RPMI8226 (cell line): ENCODE measurements at places on chromosomes 13 and 19.
A peak's percentile ranks its signal among the peaks of the same experiment; 100 is the strongest.

- DNase-seq = no peak
Observed at GRCh38 chr13:98886587-98887230, 91.2 kb downstream of the DOCK9 start.

DNA sequence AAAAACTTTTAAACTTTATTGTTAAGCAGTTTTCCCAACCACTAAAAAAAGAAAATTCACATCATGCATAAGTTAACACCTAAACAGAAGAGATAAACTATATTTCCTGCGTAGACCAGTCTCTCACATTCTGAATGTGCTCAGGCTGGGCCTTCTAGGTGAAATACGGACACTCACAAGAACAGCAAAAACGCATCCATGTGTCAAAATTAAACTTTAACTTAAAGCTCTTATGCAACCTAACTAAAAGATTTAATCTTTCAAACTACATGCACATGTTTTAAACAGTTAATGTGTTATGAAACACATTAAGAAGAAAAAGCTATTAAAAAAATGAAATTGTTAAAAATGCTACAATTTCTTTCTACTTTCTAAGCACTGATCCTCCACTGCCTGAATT is 2.6 kb downstream of the SAFB2 start:
- no peak for DNase-seq

GRCh38 chr19:47243364-47243775 is 12.4 kb upstream of the BBC3 start:
- no peak for DNase-seq

- peak; percentile 51 for DNase-seq
Observed at GRCh38 chr19:34145741-34146202, 26.5 kb upstream of the LSM14A start.

GRCh38 chr13:45105895-45106294 is 14.4 kb upstream of the GTF2F2 start:
- DNase-seq = no peak

DNA sequence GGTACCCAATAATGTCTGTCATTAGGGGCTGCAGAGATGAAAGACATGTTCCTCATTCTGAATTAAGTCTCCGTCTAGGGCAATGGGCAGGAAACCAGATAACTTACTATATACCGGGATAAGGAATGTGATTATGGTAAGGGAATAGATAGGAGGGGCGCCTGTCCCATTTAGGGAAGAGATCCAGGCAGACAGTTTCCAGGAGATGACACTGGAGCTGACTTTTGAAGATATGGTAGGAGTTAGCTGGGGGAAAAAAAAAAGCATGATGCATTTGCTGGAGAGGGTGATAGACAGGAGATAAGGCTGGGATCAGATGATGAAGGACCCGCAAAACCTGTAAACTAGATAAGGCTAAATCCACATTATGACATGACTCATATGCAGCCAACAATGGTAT is 340.7 kb downstream of the DCT start:
- no peak for DNase-seq

DNA sequence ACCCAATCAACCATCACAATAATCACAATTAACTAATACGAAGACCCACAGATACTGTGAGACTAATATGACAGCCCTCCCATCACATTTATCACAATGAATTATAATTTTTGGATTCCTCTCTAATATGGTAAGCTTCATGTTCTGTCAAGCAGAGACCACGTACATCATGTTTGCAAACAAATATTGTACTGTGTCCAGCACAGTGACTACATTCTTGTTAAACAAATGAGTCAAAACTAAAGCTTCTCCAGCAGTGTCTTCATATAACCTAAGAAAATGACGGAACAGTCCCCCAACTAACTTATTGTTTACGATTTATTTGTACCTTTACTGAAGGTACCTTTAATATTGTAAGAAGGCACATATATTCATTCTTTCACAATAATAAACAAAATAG is 292.6 kb downstream of the ENOX1 start:
- DNase-seq = no peak

- peak; percentile 23 for DNase-seq
Observed at GRCh38 chr13:111474136-111475002, 153.9 kb downstream of the TEX29 start.

DNA sequence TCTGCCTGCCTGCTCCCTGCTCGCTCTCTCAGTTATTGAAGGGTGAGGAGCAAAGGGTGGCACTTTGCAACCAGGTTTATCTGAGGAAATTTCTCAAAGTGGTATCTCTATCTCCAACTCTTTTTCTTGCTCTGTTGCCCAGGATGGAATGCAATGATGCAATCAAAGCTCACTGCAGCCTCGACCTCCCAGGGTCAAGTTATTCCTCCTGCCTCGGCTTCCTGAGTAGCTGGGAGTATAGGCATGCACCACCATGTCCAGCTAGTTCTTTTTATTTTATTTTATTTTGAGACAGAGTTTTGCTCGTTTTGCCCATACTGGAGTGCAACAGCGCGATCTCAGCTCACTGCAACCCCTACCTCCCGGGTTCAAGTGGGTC is 4.9 kb downstream of the ACTMAP start:
- DNase-seq = no peak

DNA sequence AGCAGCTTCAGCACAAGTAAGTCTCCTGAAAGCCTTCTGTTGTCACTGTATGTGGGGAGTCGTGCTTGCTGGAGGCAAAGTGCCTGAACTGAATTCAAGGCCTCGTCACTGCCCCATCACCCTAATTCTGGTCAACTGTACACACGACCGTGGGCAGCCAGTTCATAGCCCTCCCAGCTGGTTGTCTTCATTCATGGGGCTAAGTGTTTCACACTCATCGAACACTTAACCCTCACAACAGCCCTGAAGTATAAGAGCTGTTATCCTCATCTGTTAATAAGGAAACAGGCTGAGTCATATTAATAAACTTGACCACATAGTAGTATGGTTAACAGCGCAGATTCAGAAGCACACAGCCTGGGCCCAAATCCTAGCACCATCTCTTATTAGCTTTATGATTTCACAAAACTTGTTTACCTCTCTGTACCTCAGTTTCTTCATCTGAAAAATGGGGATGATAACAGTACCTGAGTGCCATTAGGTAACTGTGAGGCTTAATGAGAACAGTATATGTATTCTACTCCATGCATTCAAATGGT is 66.7 kb downstream of the CDADC1 start:
- DNase-seq = no peak

- DNase-seq = no peak
Observed at GRCh38 chr19:18649371-18650020, 12.7 kb downstream of the KLHL26 start.

- DNase-seq = no peak
Observed at GRCh38 chr13:43223216-43223615, 199.8 kb downstream of the DNAJC15 start.

DNA sequence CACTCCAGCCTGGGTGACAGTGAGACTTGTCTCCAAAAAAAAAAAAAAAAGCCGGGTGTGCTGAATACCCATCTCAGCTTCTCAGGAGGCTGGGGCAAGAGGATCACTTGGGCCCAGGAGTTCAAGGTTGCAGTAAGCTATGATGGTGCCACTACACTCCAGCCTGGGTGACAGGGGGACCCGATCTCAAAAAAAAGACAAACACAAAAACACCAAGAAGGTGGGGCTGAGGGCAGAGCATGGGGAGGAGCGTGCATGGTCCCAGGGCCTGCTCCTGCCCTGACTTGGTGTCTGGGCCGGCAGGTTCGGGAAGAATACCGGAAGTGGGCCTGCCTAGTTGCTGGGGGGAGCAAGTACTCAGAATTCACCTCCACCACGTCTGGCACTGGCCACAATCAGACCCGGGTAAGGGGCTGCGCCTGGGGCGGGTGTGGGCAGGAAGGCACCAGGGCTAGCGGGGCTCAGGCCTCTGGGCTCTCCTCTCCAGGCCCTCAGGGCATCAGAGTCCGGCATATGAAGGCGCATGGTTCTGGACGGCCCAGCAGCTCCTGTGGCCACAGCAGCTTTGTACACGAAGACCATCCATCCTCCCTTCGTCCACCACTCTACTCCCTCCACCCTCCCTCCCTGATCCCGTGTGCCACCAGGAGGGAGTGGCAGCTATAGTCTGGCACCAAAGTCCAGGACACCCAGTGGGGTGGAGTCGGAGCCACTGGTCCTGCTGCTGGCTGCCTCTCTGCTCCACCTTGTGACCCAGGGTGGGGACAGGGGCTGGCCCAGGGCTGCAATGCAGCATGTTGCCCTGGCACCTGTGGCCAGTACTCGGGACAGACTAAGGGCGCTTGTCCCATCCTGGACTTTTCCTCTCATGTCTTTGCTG is 11.3 kb downstream of the DDX39A start:
- no peak for DNase-seq
